Cerebellar nuclear complex (tissue), 1 donor: ENCODE measurements at places on chromosomes 5 and 9.

GRCh38 chr5:73686912-73687311 lies 60.9 kb downstream of the ARHGEF28 start:
- DNase-seq, result no peak

DNA sequence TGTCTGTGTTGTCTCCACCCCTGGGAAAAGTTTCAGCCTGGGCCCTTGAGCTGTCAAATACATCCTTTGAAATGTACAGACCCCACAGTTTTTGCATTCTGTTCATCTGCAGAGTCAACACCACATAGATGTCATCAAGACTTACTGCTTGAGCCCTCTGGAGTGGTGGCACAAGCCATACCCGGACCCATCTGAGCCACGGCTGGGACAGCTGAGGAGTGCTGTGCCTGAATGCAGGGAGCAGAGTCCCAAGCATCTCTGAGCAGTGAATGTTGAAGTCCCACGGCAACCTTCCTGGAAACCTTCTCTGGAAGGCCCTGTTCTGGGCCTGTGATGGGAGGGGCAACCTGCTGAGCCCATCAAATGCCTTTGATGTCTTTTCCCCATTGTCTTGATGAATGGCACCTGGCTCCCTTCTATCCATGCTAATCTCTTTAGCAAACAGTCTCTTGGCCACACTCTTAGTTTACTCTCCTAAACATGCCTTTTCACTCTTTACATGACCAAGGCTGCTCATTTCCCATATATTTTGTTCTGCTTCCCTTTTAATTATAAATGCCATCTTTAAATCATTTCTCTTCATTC lies 92.5 kb downstream of the ATPSCKMT start:
- no peak for DNase-seq

GRCh38 chr5:174082286-174082685 lies 36.8 kb downstream of the NSG2 start:
- no peak for DNase-seq

- DNase-seq, result no peak
Observed at GRCh38 chr5:60687927-60688720, 11.8 kb downstream of the DEPDC1B start.

- DNase-seq, result no peak
Observed at GRCh38 chr5:154268073-154268472, 77.5 kb downstream of the GALNT10 start.

DNA sequence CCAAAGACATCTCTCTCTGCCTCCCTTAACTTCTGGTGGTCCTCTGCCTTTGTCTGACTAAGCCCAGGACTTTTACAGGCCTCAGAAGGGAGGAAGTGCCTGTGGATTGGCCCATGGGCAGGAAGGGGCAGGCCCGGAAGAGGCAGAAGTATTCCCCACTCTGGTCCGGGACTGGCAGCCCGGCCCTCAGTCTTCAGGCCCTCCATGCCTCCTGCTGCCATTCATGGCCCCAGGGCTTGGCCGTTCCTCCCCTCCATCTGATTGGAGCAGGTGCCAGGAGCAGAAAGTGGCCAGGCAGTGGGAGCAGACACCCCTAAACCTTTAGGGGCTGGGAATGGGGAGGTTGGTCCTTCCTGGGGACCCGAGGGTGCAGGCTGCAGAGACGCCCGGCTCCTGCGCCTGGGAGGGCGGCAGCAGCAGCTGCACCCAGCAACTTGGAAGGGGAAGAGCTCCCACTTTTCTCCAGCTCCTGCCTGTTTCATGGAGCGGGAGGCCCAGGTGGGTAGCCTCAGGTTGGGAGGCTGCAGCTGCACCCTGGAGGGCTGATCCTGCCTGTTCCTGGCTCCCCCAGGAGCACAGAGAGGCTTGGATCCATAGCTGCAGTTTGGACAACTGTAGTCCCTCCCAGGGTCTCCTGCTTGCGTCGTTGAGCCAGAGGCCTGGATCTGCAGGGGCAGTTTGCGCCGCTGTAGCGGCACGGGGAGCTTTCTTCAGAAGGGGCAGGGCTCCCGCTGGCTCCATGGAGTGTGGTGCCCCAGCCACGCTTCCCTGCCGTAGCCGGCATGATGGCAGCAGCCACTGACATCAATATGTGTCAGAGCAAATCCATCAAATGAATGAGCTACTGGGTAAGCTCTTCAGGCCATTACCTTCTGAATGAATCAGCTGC lies 661.5 kb upstream of the NUDT12 start:
- no peak for DNase-seq

GRCh38 chr5:155106221-155106620 lies 92.7 kb downstream of the KIF4B start:
- no peak for DNase-seq
